ENCODE measurements at places on chromosomes 11 and 22.

DNA sequence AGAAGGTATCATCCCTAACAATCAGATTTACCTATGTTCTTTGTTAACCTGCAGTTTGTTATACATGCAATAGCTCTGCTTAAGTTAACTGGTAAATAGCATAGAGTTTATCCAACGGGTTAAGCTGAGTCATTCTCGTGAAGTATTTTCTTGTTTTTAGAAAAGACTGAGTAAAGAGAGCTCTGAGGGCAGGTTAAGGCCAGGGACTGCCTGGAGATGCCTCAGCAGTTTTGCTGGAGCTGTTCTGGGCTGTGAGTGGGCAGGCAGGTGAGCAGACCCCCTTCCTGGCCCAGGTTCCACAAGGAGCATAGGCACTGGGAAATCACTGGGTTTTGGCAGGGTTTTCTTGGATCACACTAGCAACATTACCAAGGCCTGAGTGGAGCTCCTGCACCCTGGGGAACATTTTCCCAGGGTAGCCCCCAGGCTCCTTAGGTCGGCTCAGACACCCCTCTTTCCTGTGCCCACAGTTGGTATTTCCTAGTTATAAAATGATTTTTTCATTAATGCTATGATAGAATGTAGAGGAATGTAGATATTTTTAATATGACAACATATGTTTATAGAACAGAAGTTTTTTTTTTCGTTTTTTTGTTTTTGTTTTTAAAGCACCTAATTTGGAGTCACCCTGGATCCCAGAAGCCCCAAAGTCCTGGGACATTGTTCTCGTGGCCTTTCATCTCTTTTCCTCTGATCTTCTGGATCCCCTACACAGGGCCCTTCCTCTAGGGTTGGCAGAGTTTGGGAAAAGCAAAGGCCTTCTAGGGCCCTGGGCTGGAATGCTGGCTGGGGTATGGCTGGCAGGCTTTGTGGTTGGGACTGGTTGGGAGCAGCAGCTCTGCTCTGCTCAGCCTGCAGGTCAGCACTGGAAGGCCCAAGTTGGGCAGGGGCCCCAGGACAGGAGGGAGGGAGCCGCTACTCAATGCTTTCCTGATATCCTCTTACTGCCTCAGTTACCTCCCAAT lies 26.7 kb downstream of the IRAG1 start:
- no peak for DNase-seq

- no peak for DNase-seq
Observed at GRCh38 chr11:59254286-59254685, 41.6 kb upstream of the MPEG1 start.

- no peak for DNase-seq
Observed at GRCh38 chr11:76615950-76616349, 54.6 kb downstream of the LRRC32 start.

- no peak for DNase-seq
Observed at GRCh38 chr22:21943571-21944448, 8.8 kb downstream of the PPM1F start.

DNA sequence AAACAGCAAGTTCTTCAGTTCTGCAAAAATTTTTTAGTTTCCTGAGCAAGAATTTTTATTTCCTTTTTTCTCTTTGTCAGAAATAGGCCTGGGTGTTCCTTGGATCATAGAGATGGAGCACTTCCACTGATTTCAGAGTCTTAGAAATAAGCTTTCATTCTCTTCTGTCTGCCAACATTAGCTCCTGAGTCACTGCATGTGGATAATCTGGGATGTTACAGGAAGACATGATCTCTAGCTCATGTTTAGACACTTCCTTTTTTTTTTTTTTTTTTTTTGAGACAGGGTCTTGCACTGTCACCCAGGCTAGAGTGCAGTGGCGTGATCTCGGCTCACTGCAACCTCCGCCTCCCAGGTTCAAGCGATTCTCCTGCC lies 13.2 kb upstream of the TMEM218 start:
- DNase-seq, result no peak

DNA sequence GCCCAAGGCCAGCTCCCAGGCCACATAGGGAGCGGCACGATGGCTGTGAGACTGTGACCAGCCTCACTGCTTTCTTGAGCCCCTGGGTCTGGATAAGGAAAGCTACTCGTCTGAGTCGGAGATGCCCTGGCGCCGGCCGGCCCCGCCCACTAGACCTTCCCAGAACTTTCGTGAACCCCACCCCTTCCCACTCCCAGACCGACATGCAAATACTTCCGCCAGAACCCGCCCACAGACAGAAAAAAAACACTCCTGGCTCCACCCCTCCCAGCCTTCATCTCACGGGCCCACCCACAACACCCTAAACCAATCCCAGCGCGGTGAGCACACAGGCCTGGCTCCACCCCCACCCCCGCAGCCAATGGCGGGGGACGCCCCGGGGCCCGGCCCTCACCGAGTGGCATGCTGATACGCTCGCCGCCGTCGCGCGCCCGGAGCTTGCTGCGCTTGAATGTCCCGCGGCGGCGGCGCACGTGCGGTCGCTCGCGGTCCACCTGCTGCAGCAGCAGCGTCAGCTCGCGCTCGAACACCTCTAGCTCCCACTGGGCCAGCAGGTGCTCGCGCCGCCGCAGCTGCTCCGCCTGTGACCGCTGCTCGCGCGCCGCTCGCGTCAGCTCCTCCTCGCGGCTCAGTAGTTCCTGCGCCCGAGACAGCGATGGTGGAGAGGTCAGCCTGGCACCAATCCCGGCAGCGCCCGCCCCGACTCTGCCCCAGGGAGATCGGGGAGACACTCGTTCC lies 7.0 kb downstream of the MAP3K11 start:
- DNase-seq, result peak; percentile 93

- no peak for DNase-seq
Observed at GRCh38 chr11:97815667-97816066, 1205.1 kb upstream of the CNTN5 start.

DNA sequence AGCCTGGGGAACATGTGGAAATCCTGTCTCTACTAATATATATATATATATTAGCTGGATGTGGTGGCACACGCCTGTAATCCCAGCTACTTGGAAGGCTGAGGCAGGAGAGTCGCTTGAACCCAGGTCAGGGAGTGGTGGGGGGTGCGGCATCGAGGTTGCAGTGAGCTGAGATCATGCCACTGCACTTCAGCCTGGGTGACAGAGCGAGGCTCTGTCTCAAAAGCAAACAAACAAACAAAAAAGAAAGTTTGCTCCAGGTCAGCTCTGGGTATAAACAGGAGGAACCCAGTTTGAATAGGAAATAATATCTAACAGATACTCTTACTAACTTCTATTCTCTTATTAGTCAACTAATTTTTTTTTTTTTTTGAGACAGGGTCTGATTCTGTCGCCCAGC lies 34.3 kb upstream of the CECR2 start:
- DNase-seq, result no peak

- no peak for DNase-seq
Observed at GRCh38 chr11:74925281-74925680, 23.6 kb downstream of the XRRA1 start.

DNA sequence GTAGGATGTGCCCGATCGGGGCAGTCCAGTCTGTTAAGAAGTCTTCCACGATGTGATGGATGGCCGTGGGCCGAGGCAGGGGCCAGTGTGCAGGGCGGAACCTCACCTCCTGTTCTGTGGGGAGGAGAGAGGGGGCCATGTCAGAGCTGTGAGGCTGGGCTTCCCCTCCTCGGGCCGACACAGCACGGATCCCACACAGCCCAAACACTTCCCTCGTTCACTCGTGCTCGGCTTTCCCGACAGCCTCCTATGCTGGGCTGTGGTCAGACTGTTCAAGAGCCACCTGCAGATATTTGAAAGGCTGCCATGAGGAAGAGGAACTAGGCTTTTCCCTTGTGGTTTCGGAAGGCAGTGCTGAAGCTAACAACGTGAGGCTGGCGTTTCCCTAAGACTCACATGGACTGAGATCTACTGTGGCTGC lies 12.3 kb upstream of the TXN2 start:
- no peak for DNase-seq

DNA sequence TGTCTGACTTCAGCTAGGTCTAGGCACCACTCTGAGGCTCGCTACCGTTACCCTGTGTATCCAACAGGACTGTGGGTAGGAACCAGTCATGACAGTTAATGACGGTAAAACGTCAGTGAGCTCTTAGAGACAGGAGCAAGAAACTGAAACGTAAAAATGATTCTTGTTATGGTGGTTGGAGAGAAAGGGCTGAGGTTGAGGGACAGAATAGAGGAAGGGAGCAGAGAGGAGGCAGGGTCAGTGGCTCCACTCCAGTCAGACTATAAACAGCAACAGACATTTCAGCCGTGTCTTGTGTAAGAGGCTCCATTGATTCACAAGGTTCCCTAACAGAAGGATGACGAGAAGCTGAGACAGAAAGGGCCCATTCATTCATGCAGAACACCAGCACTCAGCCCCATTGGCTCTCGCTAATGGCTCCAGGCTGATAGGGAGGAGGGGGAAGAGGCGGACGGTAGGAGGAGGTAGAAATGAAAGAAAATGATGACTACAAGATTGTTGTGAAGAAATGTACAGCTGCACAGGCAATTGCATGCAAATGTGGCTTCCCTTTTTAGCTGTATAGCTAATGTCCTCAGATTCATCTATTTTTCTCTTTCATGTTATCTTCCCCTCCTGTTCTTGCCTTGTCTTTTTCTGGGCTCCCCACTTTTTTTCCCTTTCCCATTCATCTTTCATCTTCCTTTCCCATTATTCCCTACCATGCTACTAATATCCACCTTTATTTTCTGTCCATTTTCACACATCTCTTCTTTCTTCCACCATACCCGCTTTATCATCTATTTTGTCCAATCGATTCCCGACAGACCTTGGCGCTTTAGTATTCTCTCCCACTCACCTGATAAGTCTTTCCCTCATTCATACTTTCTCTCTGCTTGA lies 34.3 kb downstream of the ETS1 start:
- peak; percentile 88 for DNase-seq

GRCh38 chr11:75202195-75202594 lies 38.4 kb upstream of the TPBGL start:
- no peak for DNase-seq

DNA sequence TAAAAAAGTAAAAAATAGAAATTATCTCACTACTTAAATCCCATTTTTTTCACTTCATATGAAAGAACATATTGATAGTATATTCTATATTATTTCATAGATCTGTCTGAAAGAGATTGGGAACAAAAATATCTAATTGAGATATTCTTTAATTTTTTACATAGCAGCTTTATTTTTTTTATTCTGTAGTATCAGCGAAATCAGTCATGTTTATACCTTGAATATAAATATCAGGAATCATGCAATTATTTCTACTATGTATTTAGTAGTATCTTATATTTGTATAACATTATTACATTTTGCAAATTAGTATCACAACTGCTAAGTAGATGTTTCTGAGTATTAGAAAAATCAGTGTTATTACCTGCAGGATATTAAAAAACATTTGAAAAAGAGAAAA lies 20.4 kb downstream of the C11orf54 start:
- DNase-seq, result no peak

GRCh38 chr11:61161190-61162091 lies at the start of gene VPS37C:
TSS of gene VPS37C (minus strand) at chr11:61161426. CDS start at chr11:61138829, 22,597 bp downstream.
- DNase-seq, result peak; percentile 74

DNA sequence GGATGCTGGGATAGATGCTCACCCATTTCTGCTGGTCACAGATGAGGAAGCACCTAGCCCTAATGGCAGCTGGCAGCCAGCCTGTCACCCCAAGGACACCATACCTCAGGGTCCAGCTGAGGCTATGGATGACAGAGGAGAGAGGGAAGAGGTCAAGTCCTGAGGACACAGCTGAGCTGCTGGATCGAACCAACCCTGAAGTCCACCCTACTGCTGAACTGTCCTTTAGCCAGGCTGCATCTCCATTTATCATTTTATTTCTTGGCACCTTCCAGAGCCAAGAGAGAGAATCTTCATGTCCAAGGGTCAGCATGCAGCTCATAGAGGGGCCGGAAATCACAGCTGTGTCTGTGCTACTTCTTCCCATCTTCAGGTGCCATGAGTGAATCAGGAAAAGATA lies 30.9 kb downstream of the RPS6KA4 start:
- no peak for DNase-seq

- no peak for DNase-seq
Observed at GRCh38 chr22:36279219-36279666, 26.3 kb downstream of the APOL1 start.

DNA sequence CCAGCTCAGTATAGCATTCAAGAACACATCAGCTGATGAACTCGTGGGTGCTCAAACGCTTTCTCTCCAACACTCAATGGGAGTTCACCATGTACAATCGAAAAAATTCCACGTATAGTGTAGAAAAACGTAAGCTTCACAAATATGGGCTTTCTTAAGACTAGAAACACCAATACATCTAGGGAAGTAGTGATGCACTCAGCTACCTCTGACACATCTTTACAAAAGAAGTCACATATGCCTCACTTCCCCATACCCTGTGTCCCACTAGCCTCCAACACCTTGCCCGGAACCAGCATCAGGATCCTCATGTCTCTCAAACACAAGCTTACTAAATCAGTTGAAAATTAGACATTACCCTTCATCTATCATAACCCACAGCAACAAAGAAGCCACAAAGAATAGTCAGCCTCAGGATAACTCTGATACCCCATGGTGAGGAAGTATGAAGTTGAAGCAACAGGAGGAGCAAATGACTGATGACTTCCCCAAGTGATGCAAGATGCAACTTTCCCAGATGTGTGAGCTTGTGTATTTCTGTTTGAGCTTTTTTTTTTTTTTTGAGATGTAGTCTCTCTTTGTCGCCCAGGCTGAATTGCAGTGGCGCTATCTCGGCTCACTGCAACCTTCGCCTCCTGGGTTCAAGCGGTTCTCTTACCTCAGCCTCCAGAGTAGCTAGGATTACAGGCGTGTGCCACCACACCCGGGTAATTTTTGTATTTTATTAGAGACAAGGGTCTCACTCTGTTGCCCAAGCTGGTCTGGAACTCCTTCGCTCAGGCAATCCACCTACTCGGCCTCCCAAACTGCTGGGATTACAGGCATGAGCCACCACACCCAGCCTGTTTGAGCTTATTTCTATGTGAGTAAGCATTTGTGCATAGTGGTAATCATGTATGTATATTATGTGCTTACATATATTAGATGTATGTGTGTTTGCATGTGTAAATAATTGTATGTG lies 8.5 kb upstream of the DENND5A start:
- DNase-seq, result no peak

DNA sequence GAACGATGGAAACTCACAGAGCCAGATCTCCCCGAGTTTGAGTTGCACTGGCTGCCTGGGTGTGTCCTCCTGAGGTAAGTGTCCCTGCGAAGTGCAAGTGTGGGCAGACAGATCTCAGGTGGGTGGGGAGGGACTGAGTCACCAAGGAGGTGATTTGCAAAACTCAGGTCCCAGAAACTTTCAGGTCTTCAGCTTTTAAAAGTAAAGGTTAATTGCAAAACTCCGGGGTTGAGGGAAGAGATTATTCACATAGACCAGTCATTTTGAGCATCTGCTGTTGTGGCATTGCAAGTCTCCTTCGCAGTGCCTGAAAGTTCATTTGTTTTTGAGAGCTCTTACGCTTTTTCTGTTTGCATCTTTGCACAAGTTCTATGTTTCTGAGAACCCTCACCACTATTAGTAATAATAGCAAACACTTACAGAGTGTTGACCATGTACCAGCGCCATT lies 7.1 kb downstream of the CD44 start:
- no peak for DNase-seq

Data from AG09319 (cell line).